ENCODE measurements at places on chromosomes 4 and X. TPM values are rescaled to one million over a fixed set of nuclear protein-coding genes. Genes with fewer than 3 reads are reported as not detected.
A peak's percentile ranks its signal among the peaks of the same experiment; 100 is the strongest.

The ASMT gene
- total RNA-seq: not detected

The HERC5 gene
- total RNA-seq: 46.5 TPM

The SLITRK2 gene
- not detected for total RNA-seq

The ZXDB gene
- total RNA-seq: 8.9 TPM

The SOWAHD gene
- total RNA-seq: 1.7 TPM

The PDHA2 gene
- not detected for total RNA-seq

The GAGE10 gene
- total RNA-seq: not detected

- peak; percentile 69 for DNase-seq
Observed at GRCh38 chr4:101345596-101346350, 1.6 kb downstream of the PPP3CA start.

Data from activated naive CD8-positive, alpha-beta T cell treated with anti-CD3 and anti-CD28 coated beads, Interleukin-2, amount 10 ng/mL, durations not matched to agents 7 days and 5 days (primary cell).